HFF-Myc (cell line): ENCODE measurements at places on chromosomes 2 and 18.

DNA sequence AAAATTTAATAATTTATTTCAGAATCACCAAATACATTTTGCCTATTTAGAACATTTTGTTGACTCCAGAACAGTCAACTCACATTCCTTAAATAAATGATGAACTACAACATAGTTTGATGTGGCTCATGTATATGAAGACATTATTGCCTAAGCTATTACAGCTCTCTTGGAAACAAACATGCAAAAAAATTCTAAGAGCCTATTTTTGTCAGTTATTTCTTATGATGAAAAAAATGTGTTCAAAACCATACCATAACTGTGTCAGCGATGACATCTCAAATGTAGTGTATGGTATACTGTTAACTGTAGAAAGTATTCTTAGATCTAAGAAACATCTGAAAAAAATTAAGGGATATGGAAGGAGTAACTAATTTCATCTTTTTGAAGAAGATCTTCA lies 6.3 kb upstream of the EMILIN2 start:
- no peak for DNase-seq

DNA sequence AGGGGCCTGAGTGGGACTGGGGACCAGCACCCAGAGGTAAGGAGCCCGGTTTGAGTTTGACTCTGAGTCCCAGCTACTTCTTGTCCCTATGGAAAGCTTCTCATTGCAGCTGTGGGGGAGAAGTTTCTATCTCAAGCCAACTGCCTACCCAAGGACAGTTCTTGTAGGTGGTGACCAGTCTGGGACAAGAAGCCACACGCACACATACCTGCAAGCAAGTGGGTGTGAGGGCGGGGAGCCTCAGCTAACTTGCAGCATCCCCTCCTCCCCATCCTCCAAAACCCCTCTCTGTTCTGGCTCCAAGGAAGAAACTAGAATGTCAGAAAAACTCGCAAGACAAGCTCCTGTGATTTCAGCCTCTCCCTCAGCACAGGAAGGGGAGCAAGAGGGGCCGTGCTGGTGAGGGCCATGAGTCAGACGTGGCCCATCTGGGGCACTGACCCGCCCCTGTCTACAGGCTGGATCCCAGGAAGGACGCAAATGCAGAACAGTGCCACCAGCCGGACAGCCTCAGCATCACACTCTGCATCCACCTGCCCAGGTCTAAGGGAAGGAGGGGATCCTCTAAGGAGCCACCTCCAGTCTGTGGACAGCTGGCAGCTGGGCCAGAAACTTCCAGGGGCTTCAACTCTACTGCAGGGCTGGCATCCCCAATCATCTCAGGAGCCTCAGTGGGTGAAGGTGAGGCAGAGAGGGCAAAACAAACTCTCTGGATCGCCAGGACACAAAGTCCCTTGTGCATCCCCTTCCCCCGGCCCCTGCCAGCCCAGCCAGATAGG lies 103.4 kb downstream of the TNS1 start:
- DNase-seq, result no peak

- DNase-seq, result no peak
Measured at GRCh38 chr2:135663148-135663700, 78.4 kb upstream of the UBXN4 start.

DNA sequence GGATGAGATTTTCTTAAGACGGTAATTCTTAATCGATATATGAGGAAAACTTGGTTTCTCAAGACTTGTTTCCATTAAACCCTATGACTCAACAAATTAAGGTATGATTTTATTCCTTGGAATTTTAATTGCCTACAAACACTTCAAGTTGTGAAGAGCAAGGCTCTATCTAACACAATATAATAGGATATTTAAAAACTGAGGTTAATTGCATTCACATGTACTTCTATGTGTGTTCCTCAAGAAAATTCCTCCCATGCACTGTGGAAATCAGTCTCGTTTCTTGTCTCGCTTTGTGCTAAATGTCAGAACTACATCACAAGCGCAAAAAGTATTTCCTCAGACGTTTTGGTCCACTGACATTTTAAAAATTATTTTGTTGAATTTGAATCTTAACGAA lies 109.6 kb upstream of the UNC80 start:
- no peak for DNase-seq

DNA sequence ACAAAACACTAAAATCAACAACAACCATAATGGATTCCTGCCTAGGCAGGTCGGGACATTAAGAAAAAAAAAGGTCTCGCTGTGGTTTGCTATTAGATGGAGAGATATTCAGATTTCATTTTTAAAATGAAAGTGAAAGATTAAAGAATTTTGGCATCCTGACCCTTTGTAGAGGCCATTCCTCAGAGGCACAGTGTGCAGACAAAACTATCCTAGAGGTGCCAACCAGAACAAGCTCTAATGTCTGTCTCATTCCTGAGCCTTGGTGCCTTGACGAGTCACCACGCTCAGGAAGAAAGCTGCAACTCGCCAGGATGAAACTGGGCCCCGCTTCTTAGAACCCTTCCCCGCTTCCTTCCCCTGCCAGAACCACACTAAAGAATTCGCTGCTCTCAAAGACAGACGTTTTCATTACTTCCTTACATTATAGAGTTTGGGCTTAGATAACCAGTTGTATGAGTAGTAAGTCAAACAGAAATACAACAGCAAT lies 156.0 kb downstream of the TGIF1 start:
- DNase-seq, result no peak

DNA sequence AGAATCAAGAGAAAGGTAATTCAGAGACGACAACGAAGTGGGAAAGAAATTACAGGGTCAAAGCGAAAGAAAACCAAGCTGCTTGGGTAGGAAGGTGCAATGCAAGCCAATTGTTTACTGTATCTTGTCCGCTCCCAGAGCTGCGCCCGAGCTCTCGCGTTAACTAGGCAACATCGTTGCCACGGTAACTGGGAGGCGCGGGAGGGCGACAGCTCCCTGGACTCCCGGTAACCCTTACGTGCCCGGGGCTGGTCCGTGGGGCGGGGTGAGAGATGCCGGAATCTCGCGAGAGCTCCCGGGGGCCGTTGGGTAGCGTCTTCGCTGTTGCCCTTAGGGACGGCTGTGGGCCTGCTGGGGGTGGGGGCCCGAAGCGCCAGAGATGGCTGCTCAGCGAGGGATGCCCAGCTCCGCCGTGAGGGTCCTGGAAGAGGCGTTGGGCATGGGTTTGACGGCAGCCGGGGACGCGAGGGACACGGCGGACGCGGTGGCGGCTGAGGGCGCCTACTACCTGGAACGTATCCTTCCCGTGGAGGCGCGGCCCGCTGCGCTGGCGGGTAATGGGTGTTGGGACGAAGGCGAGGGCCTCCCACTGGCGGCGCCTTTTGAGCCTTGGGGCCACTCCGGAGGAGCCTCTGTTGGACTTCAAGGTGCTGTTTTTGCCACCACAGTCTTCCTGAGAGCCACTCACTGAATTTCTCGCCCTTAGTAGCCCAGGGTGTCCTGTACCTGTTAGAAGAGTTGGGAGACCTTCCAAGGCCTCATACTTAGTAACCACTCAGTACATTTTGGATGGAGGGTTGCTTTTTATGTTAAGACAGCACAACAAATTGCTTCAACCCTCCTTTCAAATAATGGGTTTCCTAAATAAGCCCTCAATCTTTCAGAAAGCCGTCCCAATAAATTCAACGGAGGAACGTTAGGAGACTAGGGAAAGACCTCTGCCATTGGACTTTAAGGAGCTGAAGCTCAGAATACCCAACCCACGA lies at the start of gene SPAG16:
TSS of gene SPAG16 (plus strand) at position 360 of the 986 bp plus-strand sequence.
- peak; percentile 82 for DNase-seq

GRCh38 chr2:230932556-230933511 lies 7.8 kb upstream of the GPR55 start:
- DNase-seq, result no peak

DNA sequence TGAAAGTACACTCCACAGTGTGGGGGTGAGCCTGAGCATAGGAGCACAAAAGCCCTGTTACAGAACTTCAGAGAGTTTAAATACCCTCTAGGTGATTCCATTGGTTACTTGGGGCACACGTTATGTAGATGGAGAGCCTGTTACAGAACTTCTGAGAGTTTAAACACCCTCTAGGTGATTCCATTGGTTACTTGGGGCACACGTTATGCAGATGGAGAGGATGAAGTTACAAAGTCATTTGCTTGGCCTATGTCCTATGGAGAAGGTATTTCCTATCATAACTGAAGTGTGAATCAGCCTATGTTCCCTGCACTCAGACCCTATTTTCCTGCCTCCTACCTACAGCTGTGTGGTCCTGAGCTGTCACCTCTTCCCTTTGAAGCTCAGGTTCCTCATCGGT lies 3.8 kb upstream of the CAPN10 start:
- DNase-seq, result no peak

DNA sequence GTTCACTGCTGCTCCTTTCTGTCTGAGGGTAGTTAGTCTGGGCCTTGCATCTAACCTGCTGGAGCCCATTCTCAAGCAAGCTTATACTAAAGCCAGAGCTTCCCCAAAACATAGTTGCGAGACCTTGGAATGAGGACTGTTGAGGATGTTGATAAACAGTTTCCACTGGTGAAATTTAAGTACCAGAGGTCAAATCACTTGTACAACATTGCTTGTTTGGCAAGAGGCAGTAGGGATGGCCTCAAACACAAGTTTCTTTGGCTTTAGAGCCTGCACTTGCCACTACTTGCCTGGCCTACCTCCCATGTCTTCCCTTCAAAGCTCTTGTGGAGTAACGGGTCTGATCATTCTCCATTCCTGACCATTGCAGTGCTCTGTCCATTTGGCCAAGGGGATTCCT lies 262.7 kb downstream of the FHOD3 start:
- DNase-seq, result no peak

DNA sequence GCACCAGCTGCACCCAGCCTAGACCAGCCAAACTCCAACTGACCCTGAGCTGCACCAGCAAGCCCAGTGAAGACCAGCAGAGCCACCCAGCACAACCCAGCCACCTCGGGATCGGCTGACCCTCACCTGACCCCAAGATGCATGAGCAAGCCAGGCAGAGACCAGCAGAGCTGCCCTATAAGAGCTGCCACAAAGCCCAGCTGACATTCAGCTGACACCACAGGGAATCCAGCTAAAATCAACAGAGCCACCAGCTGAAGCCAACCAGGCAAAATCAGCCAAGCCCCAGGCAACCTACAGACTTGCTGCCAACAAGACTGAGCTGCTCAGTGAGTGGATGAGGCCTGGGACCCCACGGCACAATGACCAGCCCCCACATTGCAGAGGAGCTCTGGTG lies 54.6 kb downstream of the CYP27C1 start:
- no peak for DNase-seq

GRCh38 chr2:85741833-85742455 lies 11.8 kb upstream of the ATOH8 start:
- peak; percentile 59 for DNase-seq

- no peak for DNase-seq
Measured at GRCh38 chr2:215465256-215465655, 29.4 kb upstream of the FN1 start.

DNA sequence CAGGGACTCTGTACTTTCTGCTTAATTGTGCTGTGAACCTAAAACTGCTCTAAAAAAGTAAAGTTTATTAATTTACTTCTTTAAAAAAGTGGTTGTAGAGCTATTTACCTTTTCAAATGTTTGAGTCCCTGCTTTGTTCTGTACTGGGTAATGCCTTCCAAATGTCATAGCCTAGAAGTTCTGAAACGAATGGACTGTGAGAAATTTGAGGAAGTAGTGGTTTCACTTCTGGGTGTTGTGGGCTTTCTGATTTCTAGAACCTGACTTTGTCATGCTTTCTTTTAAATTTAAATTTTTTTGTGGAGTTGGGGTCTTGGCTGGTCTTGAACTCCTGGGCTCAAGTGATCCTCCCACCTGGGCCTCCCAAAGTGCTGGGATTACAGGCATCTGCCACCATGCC lies 44.6 kb downstream of the SMAD4 start:
- DNase-seq, result no peak

DNA sequence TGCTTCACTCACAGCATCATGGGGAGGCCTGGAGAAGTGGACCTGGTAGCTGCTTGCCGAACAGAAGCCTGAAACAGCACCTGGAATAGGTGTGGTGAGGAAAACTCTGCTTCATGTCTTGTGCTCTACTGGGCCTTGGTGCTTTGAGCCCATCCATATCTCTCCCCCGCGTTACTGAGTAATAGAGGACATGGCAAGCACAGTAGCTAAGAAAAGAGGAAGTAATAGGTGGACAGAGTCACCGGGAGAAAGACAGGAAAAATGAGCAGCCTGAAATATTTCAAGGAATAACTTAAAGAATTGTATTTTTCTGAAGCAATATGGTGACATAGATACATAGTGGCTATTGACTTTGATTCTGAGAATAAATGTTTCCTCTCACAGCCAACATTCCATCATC lies 14.0 kb upstream of the HNMT start:
- no peak for DNase-seq

DNA sequence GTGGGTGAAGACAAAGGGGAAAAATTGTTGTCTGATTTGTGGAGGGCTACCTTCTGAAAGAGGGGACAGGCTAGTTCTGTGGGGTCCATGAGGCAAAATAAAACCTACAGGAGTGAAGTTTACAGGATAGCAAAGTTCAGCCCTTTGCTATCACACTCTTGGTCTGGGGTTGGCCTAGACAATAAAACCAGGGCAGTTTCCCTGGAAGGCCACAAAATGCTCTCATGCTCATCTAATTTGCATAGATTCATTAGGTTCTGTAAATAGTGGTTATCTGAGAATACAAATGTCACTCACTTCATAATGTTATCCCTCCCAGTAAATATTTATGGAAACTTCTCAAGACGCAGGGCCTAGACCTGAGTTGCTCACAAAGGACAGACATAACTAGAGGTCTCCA lies 63.6 kb downstream of the INSIG2 start:
- no peak for DNase-seq

- DNase-seq, result no peak
Measured at GRCh38 chr2:17637131-17637906, 96.8 kb downstream of the VSNL1 start.

DNA sequence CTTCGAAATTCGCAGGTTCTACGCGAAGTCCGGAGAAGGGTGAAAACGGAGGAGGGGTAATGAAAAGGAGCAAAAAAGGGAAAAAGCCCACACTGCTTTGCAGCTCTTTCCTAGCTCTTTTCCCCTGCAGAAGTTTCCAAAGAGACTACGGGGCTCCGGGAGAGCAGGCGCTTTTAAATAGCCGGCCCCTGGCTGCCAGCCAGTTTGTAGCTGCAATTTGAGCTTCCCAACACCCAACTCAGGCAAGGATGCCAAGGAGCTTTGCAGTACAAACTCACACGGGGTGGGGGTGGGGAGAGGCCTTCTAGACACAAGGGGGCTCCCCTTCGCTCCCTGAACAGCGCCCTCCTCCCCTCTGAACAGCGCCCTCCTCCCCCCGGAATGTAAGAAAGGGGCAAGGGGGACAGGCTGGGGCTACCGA lies at the start of gene IGFBP5:
TSS of gene IGFBP5 (minus strand) at position 149 of the 421 bp plus-strand sequence. CDS start 774 bp downstream, outside the sequence.
- peak; percentile 67 for DNase-seq

- peak; percentile 5 for DNase-seq
Measured at GRCh38 chr18:37564711-37565100, 892 bp downstream of the CELF4 start.

GRCh38 chr2:23606968-23607367 lies 222.0 kb downstream of the KLHL29 start:
- no peak for DNase-seq

DNA sequence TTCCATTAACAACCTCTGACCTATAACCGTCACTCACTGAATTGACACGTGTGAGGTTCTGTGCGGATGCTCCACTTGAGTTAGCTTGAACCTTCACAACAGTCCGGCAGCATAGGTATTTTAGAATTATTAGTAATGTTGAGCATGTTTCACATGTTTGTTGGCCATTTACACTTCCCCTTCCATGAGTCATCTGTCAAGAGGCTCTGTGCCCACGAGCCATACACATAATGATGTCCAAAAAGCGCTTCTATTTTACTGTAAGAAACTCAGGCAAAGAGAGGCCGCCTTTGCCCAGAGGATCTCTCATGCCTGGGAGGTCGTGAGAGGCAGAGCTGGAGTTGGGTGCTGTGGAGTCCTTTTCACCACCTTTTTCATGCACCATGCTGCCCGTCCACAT lies 28.9 kb upstream of the TMEM214 start:
- no peak for DNase-seq

GRCh38 chr2:86358957-86359356 lies 21.5 kb upstream of the REEP1 start:
- DNase-seq, result no peak
